ENCODE measurements at places on chromosomes 16 and 17.

DNA sequence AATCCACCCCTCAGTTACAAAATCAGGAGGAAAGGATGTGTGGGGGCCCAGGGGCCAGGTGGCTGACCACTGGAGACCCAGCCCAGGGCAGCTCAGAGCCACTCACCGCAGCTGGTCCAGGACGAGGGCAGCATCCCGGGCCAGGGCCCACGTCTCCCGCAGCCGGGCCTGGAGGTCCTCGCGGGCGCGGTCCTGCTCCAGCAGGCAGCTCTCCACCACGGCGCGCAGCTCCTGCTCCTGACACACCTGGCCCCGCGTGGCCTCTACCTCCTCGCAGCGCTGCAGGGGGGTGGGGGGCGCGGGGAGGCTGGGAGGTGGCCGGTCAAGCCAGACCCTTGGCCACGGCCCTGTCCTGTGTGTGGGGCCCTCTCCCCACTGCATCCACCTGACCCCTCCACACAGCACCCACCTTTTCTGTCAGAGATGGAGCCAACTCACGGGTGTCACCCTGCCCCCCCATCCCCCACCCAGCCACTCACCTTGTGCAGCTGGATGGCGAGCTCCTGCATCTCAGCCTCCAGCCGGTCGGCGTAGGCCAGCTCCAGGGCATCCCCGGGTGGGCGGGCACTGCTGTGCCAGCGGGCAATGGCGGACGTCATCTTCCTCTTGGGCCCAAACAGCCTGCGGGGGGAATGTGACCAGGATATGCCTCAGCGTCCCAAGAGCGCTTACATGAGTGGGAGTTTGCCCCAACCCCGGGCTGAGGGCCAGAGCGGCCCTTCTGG is 5.1 kb downstream of the NUDT16L1 start:
- peak; percentile 5 for DNase-seq

GRCh38 chr16:9177861-9178260 is 86.4 kb downstream of the HAPSTR1 start:
- no peak for DNase-seq

GRCh38 chr17:44565866-44566443 is 8.7 kb downstream of the FZD2 start:
- no peak for DNase-seq

DNA sequence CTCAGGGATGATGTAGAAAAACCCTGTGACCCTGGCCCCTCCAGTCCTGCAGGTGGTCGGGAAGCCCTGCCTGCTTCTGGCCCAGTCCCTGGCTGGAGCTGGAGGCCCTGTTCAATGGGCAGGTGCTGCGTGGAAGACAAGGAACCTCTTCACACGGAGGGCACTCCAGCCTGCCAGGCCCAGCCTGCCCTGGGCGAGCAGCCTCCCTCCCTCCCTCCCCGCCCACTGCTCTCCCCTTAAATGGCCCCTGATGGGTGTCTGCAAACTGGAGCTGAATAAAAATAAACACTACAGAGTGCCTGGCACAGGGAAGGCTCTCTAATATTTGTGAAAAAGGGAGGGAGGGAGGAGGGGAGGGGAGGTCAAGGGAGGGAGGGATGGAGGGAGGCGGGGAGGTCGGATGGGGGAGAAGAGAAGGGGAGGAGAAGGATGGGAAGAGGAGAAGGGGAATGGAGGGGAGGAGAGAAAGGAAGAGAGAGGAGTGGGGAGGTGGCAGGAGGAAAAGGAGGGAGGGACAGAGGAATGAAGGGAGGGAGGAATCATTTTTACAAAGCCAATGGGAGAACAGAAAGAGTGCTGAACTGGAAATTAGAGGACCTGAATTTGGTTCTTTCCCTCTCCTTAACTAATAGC is 222.8 kb upstream of the TNRC6C start:
- no peak for DNase-seq

DNA sequence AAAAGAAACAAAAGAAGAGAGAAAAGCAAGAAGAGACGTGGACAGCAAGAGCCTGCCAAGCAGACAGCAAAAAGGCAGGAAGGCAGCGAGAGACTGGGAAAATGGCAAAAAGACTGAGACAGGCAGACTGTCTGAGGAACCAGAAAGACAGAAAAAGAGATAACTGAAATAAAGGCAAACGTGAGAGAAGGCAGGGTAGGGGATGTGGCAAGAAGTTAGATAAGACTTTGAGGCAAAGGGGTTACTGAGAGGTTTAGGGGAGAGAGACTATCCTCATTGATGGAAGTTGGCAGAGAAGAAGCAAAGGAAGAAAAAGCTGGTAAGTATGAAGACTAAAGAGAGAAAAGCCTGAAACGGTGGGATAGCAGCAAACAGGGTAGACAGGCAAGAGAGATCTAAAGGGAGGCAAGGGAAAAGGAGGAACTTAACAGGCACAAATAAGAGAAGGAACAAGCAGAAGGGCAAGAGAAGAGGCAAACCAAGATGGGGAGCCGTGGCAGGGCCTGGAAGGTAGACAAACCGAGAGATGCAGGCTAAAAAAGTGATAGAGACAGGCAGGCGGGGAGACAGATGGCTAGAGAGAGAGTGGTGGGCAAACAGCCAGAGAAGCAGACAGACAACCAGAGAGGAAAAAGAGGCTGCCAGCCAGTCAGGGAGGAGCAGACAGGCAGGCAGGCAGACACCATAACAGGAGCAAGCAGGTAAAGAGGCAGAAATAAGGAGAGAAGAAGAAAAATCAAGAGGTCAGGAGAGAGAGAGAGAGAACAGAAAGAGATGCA is 7.1 kb upstream of the CHD3 start:
- DNase-seq = no peak

GRCh38 chr16:16189842-16190241 is 33.5 kb downstream of the ABCC6 start:
- no peak for DNase-seq

DNA sequence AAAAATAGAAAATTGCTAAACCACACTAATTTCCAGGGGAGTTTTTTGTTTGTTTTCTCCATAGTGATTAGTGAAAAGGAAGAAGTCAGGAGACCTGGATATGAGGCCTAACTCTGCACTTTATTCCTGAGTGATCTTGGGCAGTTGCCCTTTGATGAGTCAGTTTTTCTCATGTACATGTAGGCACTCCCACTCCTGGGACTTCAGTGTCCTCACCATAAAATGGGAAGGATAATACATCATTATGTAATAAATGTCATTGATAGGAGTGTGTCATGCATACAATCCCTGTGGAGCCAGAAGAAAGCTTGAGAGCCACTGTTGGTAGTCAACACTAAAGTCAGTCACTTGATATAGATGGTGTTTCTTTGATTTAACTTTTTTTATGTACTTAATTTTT is 32.5 kb downstream of the WIPF2 start:
- no peak for DNase-seq

GRCh38 chr17:70829876-70830275 is 660.5 kb downstream of the KCNJ2 start:
- no peak for DNase-seq

DNA sequence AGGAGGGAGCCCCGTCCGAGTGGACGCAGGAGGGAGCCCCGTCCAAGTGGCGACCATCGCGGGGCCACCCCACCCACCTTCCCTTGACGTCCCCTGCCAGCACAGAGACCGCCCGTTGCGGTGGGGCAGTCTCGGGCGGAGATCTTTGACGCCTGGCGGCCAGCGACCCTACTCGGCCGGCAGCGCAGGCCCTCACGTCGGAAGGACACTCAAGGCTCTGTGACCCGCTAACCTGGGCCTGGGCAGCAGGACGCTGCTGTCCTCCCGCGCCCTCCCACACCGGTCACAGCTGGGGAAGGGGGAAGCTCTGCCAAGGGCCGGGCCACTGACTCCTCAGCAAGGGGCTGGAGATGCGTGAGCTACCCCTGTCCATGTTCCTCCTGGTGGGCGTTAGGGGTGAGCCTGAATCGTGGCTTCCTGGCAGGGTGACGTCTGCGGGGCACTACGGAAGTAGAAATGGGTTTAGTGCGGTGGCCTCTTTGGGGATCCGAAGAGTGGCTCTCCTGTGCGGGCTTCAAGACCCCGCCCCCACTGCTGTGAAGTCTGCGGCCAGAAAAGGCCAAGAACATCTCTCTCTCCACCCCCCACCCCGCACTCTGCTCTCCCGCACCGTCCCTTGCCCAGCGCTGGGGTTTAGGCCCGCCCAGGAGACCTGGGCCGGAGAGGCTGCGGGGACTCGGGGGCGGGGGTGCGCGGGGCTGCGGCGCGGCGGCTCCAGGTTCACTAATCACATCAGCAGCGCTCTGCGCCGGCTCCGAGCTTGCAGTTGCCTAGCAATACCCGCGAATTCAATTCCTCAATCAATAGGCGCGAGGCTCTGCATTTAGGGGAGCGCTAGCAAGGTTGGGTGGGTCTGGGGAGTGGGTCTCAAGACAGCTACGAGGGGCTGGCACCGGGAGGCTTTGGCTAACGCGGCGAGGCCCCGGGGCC is 5.8 kb downstream of the CBX8 start:
- no peak for DNase-seq

DNA sequence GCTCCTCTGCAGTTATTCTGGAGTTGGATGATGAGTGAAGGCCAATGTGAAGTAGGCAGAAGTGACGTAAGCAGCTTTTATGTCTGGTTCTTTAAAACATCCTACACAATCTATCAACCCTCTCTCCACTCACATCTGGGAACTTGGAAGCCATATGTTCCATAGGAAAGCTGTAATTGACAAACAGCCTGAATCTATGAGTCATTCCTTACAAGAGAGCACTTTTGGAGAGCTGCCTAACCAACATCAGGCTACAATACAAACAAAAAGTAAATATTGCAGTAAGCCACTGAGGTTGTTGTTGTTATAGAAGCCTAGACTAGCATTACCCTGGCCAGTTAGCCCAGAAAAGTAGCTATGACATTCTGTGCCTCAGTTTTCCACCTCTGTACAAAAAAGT is 5.9 kb downstream of the CCL7 start:
- DNase-seq = no peak

- DNase-seq = no peak
Observed at GRCh38 chr17:63827801-63828221, 348 bp upstream of the FTSJ3 start.

GRCh38 chr16:79013930-79014660 is 586.4 kb downstream of the MAF start:
- no peak for DNase-seq

GRCh38 chr16:17301184-17301583 is 169.6 kb downstream of the XYLT1 start:
- no peak for DNase-seq

GRCh38 chr17:72927146-72927545 is 165.3 kb downstream of the SLC39A11 start:
- DNase-seq = no peak

DNA sequence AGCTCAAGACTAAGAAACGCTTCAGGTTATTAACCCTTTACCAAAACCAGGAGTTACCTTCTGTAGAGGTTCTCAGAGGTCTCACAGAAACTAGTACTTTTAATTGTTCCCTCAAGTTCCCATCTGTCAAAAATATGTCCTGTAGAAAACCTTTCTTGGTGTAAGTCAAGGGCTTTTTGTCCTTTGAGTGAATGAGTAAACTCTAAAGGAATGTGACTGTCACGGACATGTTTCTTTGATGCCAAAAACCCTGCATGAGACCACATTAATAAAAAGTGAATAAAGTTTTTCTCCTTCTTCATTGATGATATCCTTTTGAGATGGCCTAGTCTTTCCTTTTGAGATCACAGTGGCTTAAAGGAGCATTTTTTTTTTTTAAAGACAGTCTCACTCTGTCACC is 102.9 kb downstream of the NLK start:
- DNase-seq = no peak

GRCh38 chr16:85113913-85114312 is 1.6 kb upstream of the CIBAR2 start:
- DNase-seq = no peak

DNA sequence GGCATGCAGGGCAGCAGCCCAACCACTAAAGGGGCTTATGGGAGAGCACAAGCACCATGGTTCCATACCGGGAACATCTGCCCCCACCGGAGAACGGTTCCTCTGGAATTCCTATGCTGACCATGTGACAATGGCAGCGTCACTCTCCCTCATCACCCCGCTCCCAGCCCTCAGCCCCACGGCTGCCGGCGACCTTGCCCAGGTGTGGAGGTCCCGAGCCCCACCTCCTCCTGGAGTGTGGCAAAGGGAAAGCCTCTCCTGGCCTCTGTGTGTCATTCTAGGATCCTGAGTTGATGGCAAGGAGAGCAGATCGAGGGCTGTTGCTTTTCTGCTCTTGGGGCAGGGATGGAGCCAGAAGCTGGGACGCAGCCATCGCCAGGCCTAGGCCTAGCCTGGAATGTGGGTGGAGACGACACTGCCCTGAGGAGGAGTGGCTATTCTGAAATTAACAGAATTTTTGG is 17.8 kb upstream of the RNPS1 start:
- DNase-seq = no peak

DNA sequence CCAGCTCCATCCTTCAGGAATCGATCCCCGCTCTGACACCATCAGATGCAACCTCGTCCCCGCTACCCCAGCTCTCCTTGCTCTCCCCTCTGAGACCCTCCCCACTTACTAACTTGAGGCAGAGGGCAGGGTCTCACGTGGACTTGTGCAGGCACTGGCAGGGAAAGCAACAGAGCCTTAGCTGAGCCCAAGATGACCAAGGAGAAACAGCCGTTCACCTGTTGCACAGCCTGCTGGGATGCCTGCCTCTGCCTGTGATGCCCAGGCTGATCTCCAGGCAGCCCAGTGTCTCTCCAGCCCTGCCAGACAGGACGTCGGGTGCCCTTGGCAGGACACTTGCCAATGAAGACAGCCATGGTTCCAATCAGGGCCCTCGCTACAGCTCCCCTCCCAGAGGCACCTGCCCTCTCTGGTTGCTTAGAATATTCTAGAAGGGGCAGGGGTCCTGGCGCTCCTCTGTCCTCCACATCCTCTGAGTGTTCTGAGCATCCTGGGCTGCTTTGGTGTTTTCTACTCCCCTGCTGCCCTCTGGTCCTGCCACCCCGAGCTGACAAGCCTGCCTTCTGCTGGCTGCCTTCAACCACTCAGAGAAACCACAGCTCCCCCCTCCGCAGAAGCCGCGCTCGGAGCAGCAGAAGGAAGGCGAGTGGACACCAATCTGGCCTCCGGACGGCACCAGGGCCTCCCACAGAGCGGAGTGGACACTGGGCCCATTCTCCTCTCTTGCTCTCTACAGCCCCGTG is 6.7 kb downstream of the CEP295NL start:
- no peak for DNase-seq

DNA sequence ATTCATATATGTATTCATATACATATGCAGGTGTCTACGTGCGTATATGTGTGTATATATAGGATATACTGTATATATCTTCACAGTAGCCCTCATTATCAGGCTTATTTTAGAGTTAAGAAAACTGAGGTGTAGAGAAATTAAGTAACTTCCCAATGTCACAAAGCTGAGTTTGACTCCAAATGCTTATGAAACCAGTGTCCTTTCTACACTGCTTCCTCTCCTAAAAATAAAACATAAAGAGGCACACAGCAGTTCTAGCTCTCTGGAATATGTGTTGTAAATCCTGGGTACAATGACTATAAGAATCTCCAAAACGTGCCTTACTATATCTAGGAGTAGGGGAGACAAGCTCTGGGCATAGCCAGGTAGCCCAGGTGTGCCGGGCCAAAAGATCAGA is 40.0 kb upstream of the CCL1 start:
- no peak for DNase-seq

GRCh38 chr16:87684106-87684677 is 81.6 kb downstream of the KLHDC4 start:
- DNase-seq = no peak

- DNase-seq = no peak
Observed at GRCh38 chr17:78347453-78347852, 12.4 kb downstream of the SOCS3 start.

GRCh38 chr16:25895380-25895779 is 203.6 kb downstream of the HS3ST4 start:
- no peak for DNase-seq
